Thyroid gland (tissue), 4 donors: ENCODE measurements at places on chromosomes 7 and 10. TPM values are rescaled to one million over a fixed set of nuclear protein-coding genes. Genes with fewer than 3 reads are reported as not detected.
A peak's percentile ranks its signal among the peaks of the same experiment; 100 is the strongest.

GRCh38 chr10:79127151-79127961 lies 58.6 kb downstream of the ZMIZ1 start:
- peak; percentile 72 for DNase-seq

DNA sequence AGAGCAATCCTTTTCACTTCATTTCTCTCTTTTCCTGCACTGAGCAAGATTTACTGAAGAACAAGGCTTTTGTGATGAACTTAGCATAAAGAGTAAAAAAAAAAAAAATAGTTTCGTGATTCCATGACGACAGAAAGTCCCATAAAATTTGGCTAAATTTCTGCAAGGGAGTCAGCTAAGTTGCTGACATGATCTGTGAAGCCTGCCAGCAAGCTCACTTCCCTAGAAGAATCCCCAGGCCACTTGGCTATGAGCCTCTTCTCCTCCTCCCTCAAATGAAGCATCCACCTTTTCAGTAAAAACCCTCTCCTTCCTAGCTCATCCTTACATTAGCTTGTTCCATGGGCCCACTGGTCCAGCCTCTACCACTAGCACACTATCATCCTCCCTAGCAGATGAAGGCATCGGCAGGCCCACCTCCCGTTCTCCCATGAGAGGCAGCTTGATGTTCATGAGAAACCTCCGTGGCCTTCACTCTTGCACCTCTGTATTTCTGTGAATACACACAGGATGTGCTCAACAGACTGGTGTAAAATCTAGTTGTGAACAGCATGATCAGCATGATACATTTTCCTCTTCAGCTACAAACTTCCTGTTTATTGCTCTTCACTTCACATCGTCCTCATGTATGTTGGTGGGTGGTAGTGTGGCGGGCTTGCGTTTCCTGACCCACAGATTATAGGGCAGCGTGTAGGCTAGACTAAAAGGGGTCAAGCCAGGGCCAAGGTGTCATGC lies 30.9 kb downstream of the GIMAP8 start:
- no peak for DNase-seq

DNA sequence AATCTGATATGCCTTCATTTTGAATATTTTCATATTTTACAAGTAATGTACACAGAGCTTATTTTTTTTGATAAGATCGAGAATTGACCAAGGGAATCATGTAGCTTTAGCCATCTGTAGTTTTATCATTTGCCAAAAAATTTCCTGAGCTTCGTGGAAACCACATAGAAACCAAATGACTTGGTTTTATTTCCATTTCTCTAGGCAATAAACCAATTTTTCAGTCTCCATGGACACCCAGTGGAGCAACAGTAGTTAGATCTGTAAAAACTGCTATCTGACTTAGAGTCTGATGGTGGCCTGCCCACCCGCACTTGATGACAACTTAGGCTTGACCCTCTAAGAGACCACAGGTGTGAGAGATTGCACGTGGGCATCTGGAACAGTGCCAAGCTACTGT lies 127.8 kb upstream of the CDK6 start:
- DNase-seq, result no peak

GRCh38 chr10:48605786-48606529 lies 1.1 kb upstream of the ARHGAP22 start:
- no peak for DNase-seq

The PWWP2B gene
- total RNA-seq, result 27.0 TPM

The ABCC2 gene
- 1.0 TPM for total RNA-seq

The ZNF862 gene
- 32.7 TPM for total RNA-seq

DNA sequence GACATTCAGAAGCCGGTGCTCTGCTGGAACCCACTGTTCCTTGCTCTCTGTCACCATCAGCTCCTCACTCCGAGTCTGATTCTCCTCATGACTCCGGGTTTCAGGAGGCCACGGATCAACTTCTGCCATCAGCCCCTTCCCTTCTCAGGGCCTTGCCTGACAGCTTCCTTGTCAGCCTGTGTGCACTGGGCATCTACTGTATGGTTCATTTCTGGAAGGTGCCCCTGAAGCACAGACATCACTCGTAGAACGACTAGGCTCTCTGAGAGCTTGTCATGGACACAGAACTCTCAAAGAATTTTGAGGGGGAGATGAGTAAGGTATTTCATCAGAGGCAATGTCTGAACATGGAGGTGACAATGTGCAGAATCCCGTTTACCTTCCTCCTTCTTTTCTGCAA lies 396.1 kb downstream of the TNS3 start:
- DNase-seq, result no peak

The CREB5 gene
- total RNA-seq, result 2.5 TPM

The TSPAN12 gene
- 36.2 TPM for total RNA-seq

DNA sequence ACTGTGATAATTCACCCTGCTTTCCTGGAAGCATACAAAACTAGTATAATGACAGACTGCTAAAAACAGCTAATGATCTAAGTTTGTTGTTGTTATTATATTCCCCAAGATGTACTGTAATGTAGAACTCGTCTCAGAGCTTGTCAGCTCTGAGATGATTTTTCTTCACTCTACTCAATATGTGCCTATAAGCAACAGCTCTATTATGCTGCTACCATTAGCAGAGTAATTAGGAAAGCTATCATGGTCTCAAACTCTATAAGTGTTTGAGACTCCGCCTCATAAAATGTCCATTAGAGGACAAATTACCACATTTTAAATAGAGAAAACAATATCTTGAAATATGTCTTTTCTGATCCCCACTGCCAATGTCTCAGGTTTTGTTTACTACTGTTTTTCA lies 476.5 kb upstream of the PCDH15 start:
- no peak for DNase-seq

DNA sequence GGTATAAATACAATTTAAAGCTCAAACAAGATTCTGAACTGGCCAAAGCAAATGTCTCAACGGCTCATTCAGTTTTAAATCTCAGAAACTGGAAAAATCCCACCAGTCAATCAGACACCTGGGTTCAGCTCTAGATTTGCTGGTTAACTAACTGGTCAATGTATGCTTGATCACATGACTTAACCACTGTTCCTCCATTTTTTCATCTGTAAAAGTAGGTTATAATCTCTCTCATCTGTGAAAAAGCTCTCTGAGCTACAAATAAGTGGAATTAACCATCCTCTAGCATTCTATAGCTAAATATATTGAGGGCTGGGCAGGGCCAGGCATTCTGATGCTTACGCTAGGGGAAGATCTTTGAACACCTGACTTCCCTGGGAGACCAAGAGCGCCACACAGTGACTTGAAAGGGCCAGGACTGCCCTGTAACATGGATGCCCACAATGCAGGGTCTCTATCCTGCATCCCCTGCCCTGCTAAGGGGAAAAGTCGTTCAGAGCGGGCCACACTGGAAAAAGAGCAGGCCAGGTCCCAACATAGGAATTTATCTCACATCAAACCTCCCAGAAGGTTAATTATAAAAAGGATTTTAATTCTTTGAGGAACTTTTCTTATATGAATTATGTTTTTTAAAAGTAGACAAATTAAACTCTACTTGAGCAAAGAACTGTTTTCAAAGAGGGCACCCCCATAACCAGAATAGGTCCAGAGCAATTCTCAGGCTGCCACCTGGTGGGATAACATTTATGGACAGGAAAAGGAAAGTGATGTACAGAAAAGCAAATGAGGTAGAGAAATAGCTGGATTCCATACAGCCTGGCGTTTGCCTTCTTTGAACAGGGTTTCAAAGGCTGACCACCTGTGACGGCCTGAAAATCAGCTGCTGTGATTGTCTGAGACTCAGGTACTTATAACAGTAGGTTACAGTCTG lies 1.8 kb downstream of the RP9 start:
- DNase-seq, result peak; percentile 32

DNA sequence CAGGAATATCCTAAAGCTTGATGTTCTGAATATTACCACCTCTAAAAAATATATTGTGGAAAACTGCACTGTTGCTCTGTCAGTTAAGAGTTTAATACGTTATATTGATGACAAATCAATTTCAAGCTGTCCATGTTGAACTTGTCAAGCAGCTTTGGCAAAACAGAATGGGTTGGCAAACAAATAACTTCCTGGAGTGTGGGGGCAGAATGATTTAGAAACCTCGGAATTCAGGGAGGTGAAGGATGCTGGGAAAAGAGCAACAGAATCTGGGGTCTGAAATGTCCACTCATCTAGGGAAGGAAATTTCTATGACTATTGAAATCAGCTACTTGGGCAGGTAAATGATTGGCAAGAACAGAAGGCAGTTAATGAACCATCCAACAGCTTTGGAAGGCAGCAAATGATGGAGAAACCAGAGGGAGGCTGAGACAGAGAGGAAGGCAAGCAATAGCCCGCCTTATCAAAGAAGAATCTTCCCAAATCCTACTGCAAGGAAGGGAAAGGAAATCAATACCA lies 95.1 kb upstream of the PALS2 start:
- no peak for DNase-seq

The PRF1 gene
- total RNA-seq, result 3.5 TPM

GRCh38 chr7:115962340-115962739 lies 68.2 kb downstream of the TFEC start:
- DNase-seq, result no peak

The EPHA1 gene
- 15.7 TPM for total RNA-seq

The NRF1 gene
- 16.9 TPM for total RNA-seq

- no peak for DNase-seq
These were observed 11.9 kb upstream of the NPS start for GRCh38 chr10:127536972-127537760.

The LRRD1 gene
- total RNA-seq, result 0.20 TPM

GRCh38 chr10:32950591-32951108 lies 7.4 kb downstream of the ITGB1 start:
- no peak for DNase-seq

DNA sequence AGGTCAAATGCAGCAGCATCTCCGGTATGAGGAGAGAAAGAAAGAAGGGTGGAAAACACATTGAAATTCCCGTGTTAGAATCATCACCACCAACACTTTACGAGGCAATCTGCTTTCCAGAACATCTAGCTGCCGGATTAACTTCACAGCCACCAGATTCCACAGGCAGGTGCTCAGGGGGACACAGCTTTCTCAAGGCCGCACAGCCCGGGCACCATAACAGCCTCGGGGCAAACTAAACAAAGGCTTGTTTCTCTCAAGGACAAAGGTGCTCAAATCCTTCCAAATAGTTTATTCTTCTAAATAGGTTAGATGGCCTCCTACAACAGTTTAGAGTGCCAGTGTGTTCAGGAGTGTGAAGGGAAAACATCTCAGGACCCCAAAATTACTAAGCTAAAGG lies 156.3 kb downstream of the DIP2C start:
- no peak for DNase-seq

The UTF1 gene
- not detected for total RNA-seq

- no peak for DNase-seq
These were observed 15.7 kb downstream of the PPP1R3C start for GRCh38 chr10:91617072-91617609.

GRCh38 chr7:134210976-134211663 lies 84.0 kb downstream of the LRGUK start:
- no peak for DNase-seq

DNA sequence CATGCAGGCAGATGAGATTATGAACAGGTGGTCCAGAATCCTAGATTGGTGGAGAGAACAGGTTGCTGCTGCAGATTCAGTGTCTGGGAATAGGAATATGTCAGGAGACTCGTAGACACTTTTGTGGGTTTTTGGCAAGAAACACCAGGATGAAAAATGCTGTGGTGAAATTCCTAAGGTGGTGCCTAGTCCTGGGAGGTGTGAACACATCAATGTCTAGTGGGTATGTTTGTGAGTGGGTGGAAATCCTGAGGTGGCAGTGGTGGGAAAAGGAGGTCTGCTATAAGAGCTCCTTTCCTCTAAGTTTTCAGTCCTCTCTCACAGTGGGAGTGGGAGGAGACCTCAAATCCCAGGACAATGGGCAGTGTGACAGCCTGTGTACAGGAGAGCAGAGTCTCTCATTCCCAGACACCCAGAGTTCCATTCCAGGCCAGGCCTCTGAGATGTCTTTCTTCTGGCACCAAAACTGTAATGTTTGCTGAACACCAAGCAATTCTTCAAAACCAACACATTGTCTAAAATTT lies 5.1 kb downstream of the ERV3-1 start:
- no peak for DNase-seq

GRCh38 chr7:121545418-121545817 lies 149.3 kb upstream of the FAM3C start:
- no peak for DNase-seq

- no peak for DNase-seq
These were observed 44.0 kb downstream of the KLHDC10 start for GRCh38 chr7:130114374-130114773.

GRCh38 chr7:8514781-8515519 lies 81.5 kb downstream of the NXPH1 start:
- no peak for DNase-seq

The SUGCT gene
- total RNA-seq, result 3.1 TPM

- DNase-seq, result no peak
These were observed 7.2 kb upstream of the SRI start for GRCh38 chr7:88226886-88227516.

DNA sequence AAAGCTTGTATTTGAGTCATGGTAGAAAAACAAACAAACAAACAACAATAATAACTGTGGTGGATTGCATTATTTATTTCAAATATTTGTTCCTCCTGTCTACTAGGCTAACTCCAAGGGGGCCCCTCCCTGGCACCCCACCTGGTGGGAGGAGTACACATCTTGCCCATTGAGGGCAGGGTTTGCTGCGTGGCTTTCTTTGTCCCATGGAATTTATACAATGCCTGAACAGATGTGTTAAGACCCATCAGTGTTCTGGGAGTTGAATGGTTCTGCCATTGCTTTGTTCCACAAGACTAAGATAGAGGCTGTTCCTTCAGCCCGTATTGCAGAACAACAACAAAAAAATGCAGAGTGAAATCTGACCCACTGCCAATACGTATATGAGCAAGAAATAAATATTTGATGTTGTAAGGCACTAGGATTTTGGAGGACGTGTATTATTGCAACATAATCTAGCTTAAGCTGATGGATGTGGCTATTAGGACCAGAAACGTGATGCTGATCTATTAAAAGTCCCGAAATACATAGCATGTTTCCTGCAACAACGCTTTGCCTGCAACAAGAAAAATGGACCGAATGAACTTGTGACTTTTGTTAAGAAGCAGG lies 119.1 kb upstream of the JCAD start:
- no peak for DNase-seq

- peak; percentile 3 for DNase-seq
These were observed 40.2 kb upstream of the ATP6V0A4 start for GRCh38 chr7:138838166-138838565.

- no peak for DNase-seq
These were observed 10.7 kb upstream of the STEAP4 start for GRCh38 chr7:88317422-88317821.

- no peak for DNase-seq
These were observed 35.8 kb upstream of the COBL start for GRCh38 chr7:51352174-51353100.
